SW 1271 (cell line): ENCODE measurements at places on chromosomes 16 and 17.

- DNase-seq = no peak
Observed at GRCh38 chr16:85656351-85657266, 32.1 kb downstream of the GINS2 start.

DNA sequence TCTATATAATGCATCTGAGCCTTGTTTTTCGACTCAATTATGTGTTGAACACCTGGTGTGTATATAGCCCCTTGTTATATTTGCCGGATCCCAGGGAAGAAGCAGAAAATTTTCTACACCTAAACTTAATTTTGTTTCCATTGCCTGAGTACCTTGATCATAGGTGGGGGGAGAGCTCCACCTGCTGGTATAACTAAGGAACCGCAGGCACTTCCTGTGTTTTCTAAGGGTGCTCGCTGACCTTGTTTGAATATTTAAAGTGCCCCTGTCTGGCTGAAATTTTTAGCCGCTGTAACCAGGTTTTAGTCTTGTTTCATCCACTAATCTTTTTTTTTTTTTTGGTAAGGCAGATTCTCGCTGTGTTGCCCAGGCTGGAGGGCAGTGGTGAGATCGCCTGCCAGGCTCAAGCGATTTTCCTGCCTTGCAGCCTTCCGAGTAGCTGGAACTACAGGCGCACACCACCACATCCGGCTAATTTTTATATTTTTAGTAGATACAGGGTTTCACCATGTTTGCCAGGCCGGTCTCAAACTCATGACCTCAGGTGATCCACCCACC is 6.5 kb upstream of the NUBP1 start:
- DNase-seq = peak; percentile 55

- no peak for DNase-seq
Observed at GRCh38 chr17:28443901-28444638, 29.4 kb upstream of the SLC13A2 start.

DNA sequence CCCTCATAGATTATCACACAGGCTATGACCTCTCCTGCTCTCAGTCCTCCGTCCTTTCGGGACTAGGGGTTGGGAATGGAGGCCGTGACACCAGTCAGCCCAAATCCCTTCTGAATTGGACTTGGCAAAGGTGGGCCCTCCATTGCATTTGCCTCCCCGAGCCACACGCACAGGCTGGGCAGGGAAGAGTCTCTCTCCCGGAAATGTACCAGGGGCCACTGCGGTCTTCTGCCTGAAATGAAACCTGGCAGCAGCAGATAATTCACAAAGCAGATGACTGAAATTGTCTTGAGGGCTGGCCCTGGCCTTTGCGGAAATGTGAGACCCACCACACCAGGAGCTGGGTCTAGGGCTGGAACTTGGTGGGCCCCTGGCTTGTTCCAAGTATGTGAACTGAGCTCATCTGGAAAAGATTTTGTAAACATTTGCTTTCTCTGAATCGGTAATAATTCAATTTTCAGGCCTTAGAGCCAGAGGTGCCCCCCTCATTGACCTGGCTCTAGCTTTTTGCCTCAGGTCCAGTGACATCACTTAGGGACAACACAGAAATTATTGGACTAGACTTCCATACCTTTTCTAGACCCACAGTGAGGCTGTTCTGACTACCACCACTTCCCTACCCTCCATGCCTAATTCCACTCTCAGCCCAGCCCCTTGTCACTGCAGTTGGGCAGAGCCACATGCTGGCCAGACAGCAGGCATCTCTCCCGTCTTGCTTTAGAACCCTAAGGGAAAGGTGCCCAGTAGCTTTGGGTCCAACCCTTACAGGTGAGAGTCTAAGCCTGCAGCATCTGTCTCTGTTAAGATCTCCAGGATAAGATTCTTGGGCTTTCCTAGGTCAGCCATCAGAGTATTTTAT is 75.2 kb downstream of the CCDC182 start:
- no peak for DNase-seq

DNA sequence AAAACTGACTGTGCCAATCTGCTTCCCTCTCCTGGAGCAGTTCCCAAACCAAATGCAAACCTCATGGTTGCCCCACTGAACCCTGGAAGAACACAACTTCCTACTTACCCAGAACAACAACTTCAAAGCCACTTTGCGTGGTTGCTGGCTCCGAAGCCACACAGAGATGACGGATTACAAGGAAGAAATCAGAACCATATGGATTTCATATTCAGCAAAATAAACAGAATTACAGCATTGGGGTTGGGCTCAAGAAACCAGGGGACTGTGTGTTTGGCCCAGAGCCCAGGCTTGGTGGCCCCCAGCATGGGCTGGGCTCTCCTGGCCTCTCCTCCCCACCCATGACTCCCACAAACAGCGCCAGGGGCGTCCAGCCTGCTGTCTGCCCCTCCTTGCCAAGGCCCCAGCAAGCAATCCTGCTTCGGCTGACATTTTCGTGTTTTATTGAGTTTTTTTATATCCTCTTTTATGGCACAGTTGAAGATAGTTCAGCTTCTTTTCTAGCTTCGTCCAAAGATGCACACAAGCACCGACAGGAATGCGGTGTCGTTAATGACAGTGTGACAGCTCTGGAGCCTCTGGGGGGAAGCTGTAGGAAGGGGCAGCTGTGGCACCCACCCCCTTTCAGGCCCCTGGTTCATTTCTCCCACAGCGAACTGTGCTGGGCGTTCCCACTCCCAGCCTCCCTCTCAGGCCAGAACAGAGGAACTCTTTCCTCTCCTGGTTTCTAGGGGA is 137.1 kb downstream of the GAS7 start:
- no peak for DNase-seq

DNA sequence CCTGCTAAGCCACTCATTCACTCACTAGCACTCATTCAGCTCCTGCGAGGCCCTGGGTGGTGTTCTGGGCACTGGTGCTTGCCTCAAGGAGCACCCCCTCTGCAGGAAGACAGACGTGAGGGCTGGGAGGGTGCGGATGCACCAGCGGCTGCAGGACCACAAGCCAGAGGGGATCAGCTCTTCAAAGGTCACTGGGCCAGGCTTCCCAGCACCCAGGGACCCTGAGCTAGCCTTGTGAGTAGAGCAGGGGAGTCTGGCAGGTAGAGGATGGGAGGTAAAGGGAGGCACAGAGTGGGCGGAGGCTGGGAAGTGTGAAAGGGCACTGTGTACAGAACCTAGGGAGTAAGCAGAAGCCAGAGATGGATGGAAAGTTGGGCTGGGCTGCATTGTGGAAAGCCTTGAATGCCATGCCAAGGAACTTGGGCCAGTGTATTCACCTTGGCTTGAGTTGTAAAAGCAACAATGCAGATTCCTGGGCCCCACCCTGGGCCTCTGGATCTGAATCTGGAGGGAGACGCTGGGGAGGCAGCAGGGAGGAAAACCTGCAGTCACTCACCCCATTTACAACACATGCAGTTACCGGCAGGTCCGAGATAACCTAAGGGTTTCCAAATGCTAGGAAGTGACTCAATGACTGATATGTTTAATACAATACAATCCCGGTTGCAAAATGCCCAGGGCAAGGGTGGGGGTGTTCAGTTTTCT is 1.7 kb downstream of the IL4R start:
- DNase-seq = peak; percentile 24

GRCh38 chr16:5228369-5228768 is 130.8 kb upstream of the EEF2KMT start:
- no peak for DNase-seq

DNA sequence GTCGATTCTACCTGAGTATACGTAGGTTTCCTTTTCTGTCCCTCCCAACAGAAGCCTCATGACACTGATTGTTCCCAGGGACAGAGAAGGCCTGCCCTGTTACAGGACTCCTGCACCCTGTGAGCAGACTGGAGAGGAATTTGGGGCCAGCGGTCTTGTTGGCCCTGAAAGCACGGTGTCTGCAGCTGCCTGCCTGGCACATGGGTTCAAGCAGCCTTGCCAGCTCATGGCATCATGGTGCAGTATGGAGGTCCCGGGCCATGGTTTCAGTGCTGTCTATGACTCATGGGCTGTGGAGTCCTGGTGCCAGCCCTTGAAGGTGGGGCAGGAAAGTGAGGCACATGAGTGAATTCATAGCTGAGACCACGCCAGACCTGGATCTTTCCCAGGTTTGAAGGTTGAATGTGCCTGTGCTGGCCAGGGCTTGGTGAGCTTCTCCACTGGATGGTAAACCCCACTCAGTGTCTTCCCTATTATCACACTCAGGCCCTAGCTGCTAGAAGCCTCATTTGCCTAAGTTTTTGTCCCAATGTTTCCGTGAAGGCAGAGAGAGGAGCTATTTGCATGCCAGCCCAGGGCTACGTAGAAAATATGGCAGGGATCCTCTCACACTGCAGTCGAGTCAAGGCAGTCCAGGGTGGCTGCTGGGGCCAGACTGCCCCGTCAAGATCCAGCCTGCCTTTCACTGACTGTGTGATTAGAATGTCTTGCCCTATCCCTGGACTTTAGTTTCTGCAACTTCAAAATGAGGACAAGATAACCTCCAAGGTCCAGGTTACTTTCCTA is 277.2 kb upstream of the CCL2 start:
- no peak for DNase-seq

- DNase-seq = no peak
Observed at GRCh38 chr16:78897299-78897698, 703.2 kb downstream of the MAF start.

GRCh38 chr16:10408824-10409381 is 23.0 kb downstream of the ATF7IP2 start:
- DNase-seq = no peak
